HAP-1 (cell line): ENCODE measurements at places on chromosomes 12 and 14.

- no peak for DNase-seq
Measured at GRCh38 chr14:53325176-53325806, 172.2 kb upstream of the DDHD1 start.

- no peak for DNase-seq
Measured at GRCh38 chr12:46609273-46609623, 216.5 kb downstream of the SLC38A4 start.

DNA sequence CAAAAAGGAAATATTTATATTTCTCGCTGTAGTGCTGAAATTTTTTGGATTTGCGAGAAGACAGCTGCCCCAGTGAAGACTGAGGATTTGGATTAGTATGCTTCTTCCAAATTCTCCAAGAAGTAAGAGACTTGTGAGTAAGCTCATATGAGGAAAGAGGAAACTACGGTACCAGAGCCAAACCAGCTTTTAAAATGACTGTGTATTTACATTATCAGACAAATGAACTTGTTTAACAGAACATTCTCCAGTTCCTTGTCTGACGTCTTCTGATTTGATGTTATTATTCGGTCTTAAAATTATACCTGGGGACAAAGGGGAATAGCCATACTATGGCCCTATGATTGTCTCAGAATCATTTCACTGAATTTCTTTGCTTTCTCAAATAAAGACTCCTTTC lies 8.0 kb downstream of the CLEC12B start:
- DNase-seq = no peak

DNA sequence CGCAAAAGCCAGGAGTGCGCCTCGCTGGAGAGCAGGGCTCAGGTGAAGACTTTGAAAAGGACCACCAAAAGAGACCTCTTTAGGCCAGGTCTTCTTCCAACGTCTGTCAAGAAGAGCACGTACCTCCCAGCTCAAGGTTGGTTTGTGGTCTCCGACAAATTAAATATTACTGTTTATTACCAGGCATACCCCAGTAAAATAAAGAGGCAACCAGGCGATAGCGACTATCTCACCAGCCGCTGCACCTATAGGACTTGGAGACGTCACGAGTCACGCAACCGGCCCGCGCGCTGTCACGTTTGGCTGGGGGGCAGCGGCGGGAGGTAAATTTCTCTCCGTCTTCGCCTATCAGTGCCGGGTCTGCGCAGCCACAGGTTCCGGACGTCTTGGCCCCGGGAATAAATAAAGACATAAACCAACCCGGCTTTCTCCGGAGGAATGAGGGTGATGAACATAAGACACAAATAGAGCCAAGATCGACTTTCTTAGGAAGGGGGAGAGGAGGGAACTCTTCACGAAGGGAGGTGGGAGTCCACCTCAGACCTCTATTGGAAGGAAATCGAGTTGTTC lies 2.0 kb upstream of the TBX5 start:
- peak; percentile 58 for DNase-seq

DNA sequence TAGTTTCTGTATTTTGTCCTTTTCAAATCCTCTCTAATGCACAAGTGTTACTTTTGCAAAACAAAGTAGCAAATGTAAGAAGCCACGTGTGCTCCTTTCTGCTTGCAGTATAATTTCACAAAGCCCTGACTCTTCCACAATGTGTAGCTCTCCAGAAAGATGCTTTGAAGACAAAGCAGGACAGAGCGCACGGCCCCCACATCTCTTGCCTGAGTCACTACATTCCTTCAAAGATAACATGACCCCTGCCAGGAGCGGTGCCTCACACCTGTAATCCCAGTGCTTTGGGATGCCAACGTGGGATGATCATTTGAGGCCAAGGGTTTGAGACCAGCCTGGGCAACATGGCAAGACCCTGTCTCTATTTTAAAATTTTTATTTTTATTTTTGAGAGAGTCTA lies 40.5 kb downstream of the JAG2 start:
- DNase-seq = no peak
